Temporal lobe (tissue), 4 donors: ENCODE measurements at places on chromosomes 12 and 14. TPM values are rescaled to one million over a fixed set of nuclear protein-coding genes. Genes with fewer than 3 reads are reported as not detected.

Gene SLC7A7
- total RNA-seq: 1.5 TPM

Gene HDAC7
- total RNA-seq: 10.8 TPM

Gene SYNDIG1L
- 0.98 TPM for total RNA-seq

Gene TMEM179
- 35.2 TPM for total RNA-seq

Gene HOXC9
- not detected for total RNA-seq

Gene VCPKMT
- 6.6 TPM for total RNA-seq

Gene RAP1B
- total RNA-seq: 82.1 TPM

Gene CRIP1
- total RNA-seq: 2.0 TPM

Gene NINJ2
- total RNA-seq: 0.49 TPM

Gene ACVR1B
- 43.3 TPM for total RNA-seq

Gene CMTM5
- total RNA-seq: 1.5 TPM

Gene MYO1H
- 0.25 TPM for total RNA-seq

Gene MORN3
- total RNA-seq: 4.4 TPM

Gene CLEC2A
- 0.25 TPM for total RNA-seq

Gene SCNN1A
- not detected for total RNA-seq

Gene LTBR
- 0.98 TPM for total RNA-seq

Gene SMIM41
- not detected for total RNA-seq

Gene NTF3
- 7.1 TPM for total RNA-seq

Gene PTPN6
- 2.5 TPM for total RNA-seq

Gene SMOC1
- 22.6 TPM for total RNA-seq

Gene GPX2
- not detected for total RNA-seq

Gene FZD10
- 0.49 TPM for total RNA-seq

Gene RASSF8
- total RNA-seq: 18.2 TPM

Gene KLRC2
- 1.5 TPM for total RNA-seq

Gene ING4
- total RNA-seq: 83.1 TPM

Gene TMEM132C
- 3.9 TPM for total RNA-seq

Gene IL31
- not detected for total RNA-seq

Gene IL22
- not detected for total RNA-seq

Gene SMCO3
- not detected for total RNA-seq

Gene GUCY2C
- under 0.01 TPM for total RNA-seq

Gene TMEM233
- not detected for total RNA-seq

Gene B4GALNT1
- 43.8 TPM for total RNA-seq

Gene NGB
- 4.9 TPM for total RNA-seq

Gene SLC6A13
- 14.0 TPM for total RNA-seq

Gene EGLN3
- total RNA-seq: 9.6 TPM

Gene SLC8A3
- 32.5 TPM for total RNA-seq

Gene TSPAN8
- total RNA-seq: 0.25 TPM

Gene POLE2
- total RNA-seq: 5.2 TPM

Gene ACOT4
- 0.98 TPM for total RNA-seq

Gene TAS2R50
- 6.6 TPM for total RNA-seq

Gene SVOP
- total RNA-seq: 38.4 TPM

Gene FUT8
- total RNA-seq: 128 TPM

Gene CAPZA3
- total RNA-seq: not detected

Gene MFAP5
- 1.7 TPM for total RNA-seq

Gene KCNC2
- 16.5 TPM for total RNA-seq

Gene GPR137C
- 32.7 TPM for total RNA-seq

Gene SRRM4
- total RNA-seq: 13.8 TPM

Gene DENND5B
- 41.6 TPM for total RNA-seq

Gene GRIP1
- total RNA-seq: 77.9 TPM

Gene KLHL33
- 0.25 TPM for total RNA-seq

Gene GALNT8
- total RNA-seq: 46.5 TPM
